ENCODE measurements at places on chromosomes 11 and 22.

DNA sequence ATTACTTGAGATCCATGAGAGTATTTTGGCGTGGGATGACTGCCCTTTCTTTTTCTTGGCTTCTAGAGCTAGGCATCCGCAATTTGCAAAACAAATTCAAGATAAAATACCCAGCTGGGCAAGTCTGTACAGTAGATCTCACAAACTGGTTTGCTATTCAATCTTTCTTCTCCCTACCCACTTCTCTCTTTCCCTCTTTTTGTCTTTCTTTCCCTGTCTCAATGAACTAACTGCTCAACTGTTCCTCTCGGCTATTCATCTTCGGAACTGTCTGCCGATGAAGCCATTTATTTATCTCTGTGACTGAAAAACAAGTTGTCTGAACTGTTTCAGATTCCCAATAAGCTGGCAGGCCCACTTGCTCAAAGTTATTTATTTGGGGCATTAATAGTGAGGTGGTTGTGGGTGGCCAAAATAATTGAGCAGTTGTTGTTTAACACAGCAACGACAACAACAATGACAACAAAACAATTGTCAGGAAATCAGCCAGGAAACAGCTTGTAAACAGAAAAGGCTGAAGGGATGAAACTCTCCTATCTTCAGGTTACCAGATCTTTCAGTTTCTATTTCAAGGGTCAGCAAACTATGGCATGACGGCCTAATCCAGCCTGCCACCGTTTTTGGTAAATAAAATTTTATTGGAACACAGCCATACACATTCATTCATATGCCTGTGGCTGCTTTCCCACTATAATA, 76.0 kb upstream of the MTMR2 start:
- no peak for DNase-seq

DNA sequence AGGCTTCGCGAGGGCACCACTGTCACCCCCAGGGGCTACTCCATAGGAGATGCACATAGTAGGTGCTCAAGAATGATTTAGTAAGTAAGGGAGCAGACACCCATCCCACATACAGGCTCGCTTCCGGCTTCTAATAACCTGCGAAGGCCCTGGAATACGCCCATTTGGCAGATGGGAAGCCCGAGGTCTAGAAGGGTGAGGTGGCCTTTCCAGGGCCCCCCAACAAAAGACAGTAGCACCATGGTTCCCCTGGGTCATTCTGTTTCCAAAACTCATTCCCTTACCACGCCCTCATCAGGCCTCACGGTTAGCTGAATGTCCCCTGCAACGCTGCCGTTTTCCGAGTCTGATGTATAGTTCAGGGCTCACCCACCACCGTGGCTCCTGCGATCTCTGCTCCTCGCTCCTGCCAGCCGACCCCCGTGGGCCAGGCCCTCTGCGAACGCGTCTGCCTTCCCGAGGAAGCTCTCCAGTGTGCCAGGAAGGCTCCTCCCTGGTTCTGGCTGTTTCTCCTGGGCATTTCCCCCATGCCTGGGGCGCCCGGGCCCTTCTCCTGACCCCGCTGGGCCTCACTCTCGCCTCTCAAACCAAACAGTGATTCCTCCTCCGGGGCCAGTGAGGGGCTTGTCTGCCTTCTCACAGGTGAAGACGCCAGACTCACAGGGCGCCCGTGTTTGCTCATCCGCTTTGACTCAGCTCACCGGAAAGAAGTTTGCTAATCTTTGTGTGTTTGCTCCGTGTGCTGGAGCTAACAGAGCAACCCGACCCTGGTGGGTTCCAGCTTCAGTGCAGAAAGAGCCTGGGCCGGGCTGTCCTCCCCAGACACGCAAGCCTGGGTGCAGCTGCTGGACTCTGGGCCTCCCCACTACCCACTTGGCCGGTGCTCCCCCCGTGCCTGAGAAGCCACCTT, 86.6 kb downstream of the RTL6 start:
- no peak for DNase-seq

DNA sequence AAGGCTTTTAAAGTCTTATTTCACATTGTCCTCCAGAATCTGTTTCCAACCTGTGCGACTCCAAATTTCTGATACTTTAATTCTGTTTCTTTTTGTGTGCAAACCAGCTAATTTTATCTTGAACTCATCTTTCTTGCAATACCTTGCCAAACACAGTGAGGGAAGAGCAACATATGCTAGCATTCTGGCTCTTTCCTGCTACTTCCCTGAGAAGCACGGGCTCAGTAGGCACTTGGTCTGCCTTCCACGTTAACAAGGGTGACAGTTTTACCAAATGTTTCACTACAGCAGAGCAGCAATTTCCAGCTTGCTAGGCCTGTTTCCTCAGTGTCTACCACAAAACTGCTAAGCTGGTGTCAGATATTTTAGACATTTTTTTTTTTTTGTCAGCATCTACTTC, 405.8 kb downstream of the NTM start:
- no peak for DNase-seq

DNA sequence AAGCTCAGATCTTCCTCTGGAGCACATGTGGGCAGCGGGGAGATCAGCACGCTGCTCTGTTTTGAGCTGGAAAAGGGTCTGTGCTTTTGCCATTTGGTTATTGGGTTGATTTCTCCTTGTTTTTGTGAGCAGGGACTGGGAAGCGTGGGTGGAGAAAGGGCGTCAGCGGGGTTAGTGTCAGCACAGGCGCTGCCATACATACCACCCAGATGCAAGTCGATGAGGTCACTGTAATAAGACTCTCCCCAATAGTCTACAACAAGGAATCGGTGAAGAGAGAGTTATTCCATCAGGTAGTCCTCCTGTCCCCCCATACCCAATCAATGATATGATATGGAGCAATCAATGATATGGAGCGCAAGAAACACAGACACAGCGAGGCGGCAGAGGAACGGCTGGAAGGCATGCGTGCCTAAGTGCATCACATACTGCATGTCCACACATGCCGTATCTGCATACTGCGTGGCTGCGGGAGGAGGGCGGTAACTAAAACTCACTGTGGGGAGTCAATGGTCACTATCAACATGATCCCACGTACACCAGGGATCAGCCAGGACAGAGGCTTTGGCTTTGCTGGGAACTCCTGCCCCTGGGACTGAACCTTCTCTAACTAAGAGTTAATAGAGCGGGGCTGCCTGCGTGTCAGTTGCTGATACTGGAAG, 29.5 kb upstream of the BID start:
- DNase-seq, result no peak

DNA sequence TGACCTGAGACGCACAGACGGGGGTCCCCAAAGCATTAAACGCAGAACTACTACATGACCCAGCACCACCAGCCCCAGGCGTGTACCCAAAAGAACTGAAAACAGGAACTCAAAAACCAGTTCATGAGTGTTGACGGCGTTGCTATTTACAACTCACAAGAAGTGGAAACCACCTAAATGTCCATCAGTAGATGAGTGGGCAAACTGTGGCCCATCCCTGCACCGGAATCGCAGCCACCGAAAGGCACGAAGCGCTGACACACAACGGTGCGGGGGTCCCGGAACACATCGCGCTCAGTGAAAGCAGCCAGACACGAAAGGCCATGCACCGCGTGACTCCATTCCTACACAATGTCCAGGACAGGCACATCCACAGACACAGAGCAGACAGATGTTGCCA, 79.2 kb downstream of the TRMU start:
- DNase-seq, result no peak

DNA sequence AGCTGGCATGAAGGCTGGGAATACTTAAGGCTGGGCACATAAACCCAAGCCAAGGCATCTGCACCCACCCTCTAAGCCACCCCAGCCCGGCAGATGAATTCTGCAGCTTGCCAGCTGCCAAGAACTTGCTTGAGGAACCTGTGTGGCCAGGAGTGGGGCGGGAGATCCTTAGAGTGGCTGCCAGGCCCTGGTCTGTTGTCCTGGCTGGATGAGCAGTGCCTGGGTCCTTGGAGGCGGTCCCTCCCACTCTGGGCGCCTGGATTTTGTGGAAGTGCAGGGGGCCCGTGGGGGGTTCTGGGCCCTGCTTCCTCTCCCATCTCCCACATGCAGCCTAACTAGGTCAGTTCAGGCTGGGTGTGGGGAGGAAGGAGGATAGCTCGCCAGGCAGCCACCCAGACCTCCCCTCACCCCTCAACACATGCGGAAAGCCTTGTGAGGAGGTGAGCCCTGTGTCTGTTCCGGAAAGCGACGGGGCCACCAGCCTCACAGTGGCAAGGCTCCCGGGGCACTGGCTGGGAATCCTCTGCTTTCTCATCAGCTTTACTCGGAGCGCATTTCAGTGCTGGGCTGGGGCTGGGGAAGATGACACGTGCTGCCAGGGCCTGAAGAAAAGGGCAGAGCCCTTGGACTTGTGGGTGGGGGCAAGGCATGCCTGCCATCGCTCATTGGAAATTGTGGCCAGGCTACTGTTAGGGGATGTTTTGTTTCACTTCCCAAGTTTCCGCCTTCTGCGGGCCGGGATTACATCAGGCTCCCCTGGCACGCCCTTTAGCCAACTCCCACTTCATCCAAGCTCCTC, 8.4 kb downstream of the DAGLA start:
- no peak for DNase-seq

- no peak for DNase-seq
These were observed 665.4 kb upstream of the CCDC90B start for GRCh38 chr11:83951521-83951920.

DNA sequence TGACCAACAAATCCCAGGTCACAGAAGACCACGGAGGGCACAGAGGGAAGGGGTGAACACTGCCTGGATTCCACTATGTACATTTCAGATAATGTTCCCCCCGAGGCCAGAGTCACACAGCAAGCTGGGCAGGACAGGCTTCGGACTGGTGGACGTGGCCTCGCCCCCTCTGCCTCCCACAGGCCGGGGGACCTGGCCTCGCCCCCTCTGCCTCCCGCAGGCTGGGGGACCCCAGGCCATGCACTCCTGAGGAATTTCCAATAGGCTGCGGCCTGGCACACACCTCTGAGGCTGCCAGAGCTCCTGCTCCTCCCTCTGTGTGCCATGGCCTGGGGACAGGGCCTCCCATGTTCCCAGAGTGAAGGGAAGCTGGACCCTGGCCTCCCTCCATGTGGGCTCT, 1352.8 kb downstream of the BRD1 start:
- DNase-seq, result no peak

DNA sequence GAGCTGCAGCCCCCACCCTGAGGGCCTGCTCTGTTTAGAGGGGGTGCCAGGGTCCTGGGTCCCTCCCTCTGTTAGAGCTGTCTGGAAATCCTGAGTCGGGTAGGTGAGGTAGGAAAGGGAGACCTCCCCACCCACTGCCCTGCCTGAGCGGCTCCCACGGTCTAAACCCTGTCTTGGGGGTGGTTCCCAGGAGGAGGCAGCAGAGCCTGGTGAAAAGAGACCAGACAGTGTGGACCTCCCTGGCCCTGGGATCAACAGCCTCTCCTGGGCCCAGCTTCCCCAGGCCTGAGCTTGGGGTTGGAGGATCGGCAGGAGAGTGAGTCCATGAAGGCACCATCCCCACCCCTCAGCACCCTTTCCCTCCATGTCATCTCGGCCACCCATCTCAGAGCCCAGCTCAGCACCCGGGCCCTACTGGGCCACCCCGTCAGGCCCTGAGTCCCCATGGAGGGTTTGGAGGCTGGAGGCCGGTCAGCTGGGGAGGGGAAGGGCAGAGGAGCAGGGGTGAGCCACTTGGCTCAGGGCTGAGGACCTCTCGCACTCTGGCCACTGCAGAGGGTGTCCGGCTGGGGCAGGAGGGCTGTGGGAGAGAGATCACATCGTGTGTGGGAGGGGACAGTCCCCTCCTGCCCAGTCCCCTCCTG, 37.2 kb downstream of the RTN4R start:
- no peak for DNase-seq

- DNase-seq, result no peak
These were observed 1.3 kb downstream of the LRRC51 start for GRCh38 chr11:72081821-72082453.

DNA sequence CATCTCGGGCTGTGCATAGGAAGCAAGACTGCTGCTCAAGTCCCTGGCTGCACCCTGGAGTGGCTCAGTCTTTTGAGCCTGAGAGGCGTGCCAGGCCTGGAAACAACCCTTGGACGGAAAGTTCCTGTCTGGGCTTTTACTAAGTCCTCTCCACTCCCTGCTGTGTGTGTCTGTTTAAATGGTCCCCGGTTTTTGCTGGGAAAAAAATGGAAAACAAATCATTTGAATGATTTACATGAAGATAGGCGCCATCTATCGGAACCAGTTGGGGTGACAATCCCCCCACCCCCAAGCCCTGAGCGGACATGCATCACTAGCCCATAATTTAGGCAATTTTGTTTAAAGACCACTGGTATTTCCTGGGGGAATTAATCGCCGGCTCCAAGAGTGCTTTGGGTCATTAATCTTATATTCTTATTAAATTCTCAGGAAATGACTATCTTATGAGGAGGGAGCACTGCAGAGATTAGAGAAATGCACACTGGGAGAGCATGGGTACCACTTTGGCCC, 2.7 kb upstream of the GAB2 start:
- peak; percentile 75 for DNase-seq

GRCh38 chr11:20243974-20244373, 83.7 kb upstream of the DBX1 start:
- no peak for DNase-seq

DNA sequence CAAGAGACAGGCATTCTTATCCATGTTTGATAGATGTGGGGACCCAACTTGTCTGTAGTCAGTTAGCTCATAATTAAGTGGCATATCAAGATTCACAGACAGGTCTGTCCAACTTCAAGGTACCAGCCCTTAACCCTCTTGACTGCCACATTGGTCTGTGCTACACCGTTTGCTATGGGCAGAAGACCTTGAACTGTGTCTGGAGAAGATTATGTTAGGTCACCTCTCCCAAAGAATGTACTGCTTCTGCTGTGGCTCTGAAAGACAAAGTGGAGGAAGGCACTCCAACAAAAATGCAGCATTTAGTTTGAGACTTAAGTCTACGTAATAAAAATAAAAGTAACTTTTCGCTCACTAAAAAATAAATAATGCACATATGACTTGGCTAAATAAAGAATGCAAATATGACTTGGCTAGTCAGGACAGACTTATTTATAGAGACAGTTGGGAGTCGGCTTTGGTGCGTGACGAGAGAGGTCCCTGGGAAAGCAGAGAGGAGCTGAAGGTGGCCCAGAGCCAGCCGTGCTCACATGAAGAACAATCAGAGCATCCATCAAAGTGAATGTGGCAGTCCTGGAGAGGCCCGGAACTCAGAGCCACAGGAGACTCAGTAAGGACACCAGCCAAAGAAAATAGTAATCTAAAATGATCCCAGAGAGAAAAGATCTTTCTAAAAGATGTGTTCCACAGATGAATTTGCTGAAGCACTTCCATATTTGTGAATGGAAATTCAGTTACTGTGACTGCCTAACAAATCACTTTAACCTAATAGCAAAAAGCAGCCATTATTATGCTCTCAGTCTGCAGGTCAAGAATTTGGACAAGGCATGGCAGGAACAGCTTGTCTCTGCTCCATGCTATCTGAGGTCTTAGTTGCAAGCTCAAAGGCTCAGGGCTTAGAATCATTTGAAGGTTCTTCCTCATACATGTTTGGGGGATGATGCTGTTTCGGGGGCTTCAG, 35.0 kb downstream of the CWC15 start:
- peak; percentile 95 for DNase-seq

- DNase-seq, result no peak
These were observed 25.2 kb downstream of the MORC2 start for GRCh38 chr22:30943368-30943767.

All from RPMI7951 (cell line).